ENCODE measurements at places on chromosomes 7 and 10.
A peak's percentile ranks its signal among the peaks of the same experiment; 100 is the strongest.

GRCh38 chr7:71682841-71683781, 551.2 kb downstream of the GALNT17 start:
- no peak for DNase-seq

DNA sequence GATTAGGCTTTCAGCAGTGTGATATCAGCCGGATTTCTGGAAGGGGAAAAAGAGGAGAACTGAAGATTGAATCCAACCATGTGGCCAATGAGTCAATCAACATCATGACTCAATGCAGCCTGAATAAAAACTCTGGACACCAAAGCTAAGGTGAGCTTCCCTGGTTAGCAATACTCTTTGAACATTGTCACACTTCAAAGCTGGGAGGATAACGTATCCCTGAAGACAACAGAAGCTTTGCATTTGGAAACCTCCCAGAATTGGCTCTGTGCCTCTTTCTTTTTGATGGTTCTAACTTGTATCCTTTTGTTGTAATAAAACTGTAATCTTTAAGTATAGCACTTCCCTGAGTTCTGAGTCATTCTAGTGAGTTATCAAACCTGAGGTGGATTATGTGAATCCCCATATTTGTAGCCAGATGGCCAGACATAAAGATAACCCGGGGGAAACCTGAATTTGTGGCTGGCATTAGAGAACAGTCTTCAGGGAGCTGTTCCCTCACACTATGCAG, 284.4 kb downstream of the IPMK start:
- no peak for DNase-seq

GRCh38 chr7:120856621-120857352, 1.2 kb downstream of the TSPAN12 start:
- DNase-seq: no peak

DNA sequence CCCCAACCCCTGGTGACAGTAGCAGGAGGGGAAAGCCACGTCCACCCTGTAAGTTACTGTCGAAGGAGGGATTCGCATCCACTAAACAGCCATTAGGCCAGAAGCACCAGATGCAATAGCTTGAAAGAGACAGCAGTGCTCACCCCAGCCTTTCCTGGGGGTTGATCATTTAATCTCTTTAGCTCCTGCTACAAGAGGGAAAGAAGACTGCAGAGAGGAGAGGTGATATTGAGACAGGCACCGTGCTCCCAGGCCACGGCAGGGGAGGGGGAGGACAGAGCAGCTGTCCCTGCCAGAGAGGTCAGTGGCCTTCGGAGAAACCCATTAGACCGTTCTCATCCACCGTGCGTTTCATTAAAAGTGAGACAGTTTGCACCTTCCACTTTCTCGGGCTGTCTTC, 148.3 kb downstream of the CDH23 start:
- no peak for DNase-seq

DNA sequence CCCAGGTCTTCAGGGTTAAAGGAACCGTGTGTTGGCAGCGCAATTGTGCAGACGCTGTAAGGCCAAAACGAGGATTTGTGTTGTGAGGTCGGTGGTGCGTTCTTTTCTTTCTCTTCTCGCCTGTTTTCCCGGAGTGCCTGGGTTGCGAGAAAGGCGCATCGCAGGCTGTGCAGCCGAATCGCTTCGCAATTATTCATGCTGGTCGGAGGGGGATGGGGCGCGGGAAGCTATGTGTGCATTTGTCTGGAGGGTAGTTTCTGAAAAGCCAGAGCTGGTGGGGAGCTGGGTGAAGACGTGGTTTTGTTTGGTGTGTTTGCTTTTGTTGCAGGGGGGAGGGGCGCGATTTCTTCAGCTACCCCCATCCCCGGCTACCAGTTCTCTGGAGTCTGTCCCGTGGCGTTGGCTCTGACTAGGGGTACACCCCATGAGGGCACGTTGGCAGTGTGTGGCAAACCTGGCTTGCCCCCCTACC, 2.1 kb downstream of the MXI1 start:
- peak; percentile 63 for DNase-seq

- peak; percentile 17 for DNase-seq
Measured at GRCh38 chr10:102729029-102730026, 14.4 kb upstream of the WBP1L start.

- DNase-seq: peak; percentile 41
Measured at GRCh38 chr7:149284343-149284742, 22.3 kb downstream of the ZNF783 start.

DNA sequence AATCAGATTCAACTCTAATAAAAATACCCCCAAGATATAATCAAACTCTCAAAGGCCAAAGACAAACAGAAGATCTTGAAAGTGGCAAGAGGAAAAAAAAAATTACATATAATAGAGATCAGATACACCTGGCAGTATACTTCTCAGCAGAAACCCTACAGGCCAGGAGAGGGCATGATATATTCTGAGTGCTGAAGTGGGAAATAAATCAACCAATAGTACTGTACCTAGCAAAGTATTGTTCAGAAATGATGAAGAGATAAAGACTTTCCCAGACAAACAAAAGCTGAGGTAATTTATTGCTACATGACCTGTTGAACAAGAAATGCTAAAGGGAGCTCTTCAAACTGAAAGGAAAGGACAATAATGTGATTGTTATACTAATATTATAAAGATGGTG, 291.9 kb downstream of the SH2D4B start:
- no peak for DNase-seq

GRCh38 chr10:99529591-99530107, 3.1 kb upstream of the NKX2-3 start:
- no peak for DNase-seq

DNA sequence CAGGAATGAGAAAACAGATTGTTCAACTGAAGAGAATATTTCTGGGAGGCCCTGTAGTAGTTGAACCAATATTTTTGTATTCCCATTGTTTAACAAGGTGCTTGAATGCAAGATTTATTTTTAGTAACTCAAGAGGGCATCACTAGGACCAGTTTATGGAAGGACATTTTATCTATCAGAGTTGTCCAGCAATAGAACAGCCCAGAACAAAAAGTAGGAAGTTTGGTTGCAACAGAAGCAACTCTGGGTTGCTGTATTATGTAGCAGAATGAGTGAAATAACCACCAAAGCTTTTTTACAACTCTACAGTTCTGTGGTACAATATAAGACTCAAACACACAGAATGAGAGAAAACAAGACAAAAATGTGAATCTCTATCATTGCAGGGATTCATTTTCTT, 34.7 kb downstream of the CPED1 start:
- DNase-seq: no peak

DNA sequence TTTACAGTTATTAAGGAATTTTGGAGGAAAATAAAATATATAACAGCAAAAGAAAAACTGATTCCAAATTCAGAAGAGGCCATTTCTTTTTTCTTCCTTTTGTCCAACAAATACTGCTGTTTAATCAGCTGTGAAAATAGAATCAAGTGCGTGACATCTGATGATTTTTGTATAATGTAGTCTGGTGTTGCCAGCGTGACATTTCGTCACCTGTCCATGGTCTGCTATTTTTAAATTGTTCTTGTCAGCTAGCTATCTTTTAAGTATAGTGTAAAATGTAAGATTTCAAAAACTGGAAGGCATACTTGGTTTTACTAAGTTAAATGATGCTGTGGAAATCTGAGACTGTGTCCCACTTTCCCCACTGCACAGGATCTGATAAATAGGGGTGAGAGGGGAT, 105.9 kb downstream of the CPEB3 start:
- no peak for DNase-seq

DNA sequence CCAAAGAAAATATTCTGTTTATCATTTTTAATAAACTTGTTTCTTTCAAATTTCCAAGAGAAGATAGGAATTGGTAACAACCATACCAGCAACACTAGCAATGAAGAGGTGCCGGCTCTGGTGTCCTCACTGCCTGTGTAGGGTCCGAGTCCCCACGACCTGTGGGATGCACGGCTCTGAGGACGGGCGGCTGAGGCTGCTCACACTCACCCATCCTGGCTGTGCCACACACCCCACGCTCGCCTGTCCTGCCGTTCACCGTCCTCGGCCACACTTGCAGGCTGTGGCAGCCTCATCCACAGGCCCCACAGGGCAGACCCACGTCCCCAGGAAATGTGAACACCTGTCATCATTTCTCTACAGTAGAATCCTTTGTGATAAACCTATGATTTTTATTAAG, 48.2 kb upstream of the DPYSL4 start:
- no peak for DNase-seq

GRCh38 chr10:80599424-80599847, 61.7 kb downstream of the SH2D4B start:
- DNase-seq: no peak

GRCh38 chr7:91571601-91572000, 307.4 kb downstream of the FZD1 start:
- no peak for DNase-seq

GRCh38 chr7:28766359-28766758, 191.8 kb downstream of the TRIL start:
- no peak for DNase-seq

GRCh38 chr7:156543699-156544598, 96.6 kb upstream of the RNF32 start:
- DNase-seq: no peak

- DNase-seq: no peak
Measured at GRCh38 chr7:65926588-65926987, 53.7 kb downstream of the VKORC1L1 start.

- no peak for DNase-seq
Measured at GRCh38 chr10:89684604-89685003, 16.8 kb upstream of the KIF20B start.

DNA sequence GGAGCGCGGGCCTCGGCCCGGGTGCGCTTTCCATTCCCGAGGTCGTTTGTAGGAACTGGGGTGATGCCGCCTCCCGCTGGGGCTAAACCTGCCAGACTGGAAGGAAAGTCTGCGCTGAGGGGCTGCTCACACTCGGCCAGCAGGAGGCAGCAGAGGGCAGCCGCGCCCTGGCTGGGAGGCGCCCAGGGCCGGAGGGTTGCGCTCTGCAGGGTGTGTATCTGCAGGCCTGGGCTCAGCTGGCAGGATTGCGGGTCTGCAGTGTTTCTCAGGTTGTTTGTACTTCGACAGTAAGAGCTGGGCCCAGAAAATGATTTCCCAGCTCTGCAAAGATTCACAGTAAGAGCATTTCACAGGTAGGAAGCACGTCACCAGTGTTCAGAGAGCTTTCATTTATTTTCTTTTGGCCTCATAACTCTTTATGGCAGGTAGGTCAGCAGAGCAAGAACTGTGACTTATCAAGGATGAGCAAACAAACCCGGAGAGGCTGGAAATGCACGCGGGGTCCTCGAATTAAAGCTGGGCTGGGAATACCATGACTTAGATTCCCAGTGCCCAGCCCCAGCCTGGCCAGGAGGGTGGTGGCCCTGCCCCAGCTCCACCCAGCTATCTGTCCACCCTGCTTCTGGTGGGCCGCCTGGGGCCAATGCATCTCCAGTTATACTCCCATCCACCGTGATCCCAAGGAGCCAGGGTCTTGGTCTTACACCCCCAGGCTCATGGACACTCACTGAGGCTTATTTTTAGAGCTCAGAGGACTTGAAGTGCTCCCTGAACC, 15.2 kb upstream of the PPP2R2D start:
- DNase-seq: peak; percentile 70

GRCh38 chr10:72328829-72329204, 25.9 kb downstream of the DNAJB12 start:
- no peak for DNase-seq

DNA sequence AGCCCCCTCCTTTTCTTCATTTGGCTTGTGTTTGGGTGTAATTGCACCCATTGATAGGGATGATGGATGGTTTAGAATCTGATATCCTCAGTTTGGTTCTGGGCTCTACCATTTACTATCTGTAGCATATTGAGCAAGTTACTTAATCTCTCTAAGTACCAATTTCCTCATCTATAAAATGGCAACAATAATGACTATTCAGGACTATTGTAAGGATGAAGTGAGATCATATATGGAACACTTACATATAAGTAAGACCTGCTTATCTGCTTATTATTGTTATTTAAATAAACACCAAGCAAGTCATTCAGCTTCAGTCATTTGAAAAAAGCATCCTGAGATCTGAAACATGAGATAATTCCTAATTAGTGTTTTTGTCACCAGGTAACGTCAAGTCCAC, 127.0 kb downstream of the SEC23IP start:
- DNase-seq: no peak

- DNase-seq: no peak
Measured at GRCh38 chr7:84264396-84264795, 69.8 kb upstream of the SEMA3A start.

GRCh38 chr7:2967253-2967652, 76.4 kb downstream of the CARD11 start:
- no peak for DNase-seq

DNA sequence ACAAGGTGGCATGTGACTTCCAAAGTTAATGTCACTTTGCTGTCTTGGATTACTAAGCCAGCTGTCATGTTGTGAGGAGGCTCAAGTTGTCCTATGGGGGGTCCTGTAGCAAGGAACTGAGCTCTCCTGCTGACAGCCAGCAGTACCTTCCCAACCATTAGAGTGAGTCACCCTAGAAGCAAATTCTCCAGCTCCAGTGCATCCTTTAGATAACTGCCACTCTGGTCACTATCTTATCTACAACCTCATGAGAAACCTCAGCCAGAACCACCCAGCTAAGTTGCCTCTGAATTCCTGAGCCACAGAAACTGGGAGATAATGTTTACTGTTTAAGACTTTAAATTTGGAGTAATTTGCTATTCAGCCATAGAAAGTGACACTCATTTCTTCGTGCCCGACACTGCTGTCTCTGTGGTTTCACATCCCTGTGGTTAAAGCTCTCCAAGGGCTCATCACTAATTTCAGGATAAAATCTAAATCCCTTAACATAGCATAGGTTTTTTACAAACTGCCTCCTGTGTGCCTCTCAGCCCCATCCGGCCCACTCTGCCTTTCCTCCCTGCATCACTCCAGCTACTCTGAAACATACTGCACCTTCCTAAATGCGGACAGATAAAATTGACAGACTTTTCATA, 83.5 kb downstream of the PRR15 start:
- DNase-seq: no peak

GRCh38 chr7:1317646-1318045, 85.0 kb downstream of the UNCX start:
- DNase-seq: no peak

DNA sequence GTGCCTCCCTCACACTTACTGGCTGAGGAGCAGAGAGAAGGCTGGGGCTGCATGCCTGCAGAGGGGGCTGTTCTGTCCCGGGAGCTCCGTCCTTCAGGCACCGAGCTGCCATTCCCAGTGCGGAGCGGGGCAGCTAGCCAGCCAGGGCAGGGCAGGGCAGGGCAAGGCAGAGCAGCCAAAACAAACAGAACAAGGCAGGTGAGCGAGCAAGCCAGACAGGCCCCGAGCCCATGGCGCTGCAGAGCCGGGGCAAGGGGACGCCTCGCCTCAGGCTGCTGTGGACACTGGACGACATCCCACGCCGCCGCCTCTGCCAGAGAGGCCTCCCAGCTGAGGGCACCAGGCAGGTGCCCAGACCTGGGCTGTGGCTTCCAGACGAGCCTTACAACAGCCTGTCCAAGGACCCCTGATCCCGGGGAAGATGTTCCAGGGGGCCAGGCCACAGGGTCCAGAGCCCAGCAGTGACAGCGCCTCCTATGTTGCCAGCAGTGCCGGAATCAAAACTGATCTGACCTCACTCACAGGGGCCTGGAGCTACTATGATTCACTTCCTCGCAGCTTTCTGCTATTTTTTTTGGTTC, 8.2 kb upstream of the NDST2 start:
- no peak for DNase-seq
